ENCODE measurements at places on chromosomes 11 and 22.

DNA sequence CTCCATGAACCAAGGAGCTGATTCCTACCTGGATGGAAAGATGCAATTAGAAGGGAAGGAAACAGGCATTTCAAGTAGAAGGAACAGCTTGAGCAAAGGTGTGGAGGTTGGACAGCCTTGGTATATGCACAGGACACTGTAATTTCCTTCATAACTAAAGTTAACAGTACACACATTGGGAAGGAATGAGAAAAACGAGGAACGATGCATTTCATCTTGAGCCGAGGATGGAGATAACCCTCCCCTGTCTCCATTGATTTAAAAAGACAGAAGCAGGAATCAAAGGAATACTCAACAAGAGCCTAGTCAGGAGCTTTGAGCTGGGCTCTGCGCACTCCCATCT lies 2.3 kb upstream of the PRG2 start:
- no peak for DNase-seq

GRCh38 chr22:27274770-27275449 lies 526.6 kb downstream of the MN1 start:
- DNase-seq, result no peak

DNA sequence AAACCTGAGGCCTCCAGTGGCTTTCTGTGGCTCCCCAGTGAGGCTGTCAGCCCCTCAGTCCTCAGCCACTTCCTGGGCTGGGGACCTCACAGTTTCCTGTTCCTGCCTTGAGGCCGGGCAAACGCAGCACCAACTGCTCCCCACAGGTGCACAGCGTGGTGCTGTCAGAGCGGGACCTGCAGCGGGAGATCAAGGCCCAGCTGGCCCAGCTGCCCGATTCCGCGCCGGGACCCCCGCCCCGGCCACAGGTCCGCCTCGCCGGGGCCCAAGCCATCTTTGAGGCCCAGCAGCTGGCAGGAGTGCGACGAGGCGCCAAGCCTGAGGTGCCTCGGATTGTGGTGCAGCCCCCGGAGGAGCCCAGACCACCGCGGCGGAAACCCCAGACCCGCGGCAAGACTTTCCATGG lies 5.4 kb downstream of the TBC1D10C start:
- no peak for DNase-seq

- no peak for DNase-seq
Measured at GRCh38 chr11:76150141-76150540, 56.2 kb downstream of the WNT11 start.

- DNase-seq, result peak; percentile 10
Measured at GRCh38 chr11:125626288-125626950, 1.5 kb downstream of the CHEK1 start.

DNA sequence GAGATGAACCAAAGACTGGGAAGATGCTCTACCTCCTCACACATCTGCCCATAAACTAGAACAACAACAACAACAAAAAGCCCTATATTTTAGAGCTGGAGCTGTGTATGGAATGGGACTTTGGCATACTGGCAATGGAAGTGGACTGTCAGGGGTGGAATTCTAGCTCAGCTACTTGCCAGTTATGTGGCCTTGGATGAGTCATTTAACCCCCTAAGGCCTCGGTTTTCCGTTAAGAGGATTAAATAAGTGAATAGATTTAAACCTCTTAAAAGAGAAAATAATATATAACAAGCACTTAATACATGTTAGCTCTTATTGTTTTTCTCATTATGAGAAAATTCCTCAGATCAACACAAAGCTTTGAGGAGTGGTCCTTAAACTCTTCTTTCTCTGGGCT lies 195.0 kb downstream of the KIF18A start:
- DNase-seq, result no peak

DNA sequence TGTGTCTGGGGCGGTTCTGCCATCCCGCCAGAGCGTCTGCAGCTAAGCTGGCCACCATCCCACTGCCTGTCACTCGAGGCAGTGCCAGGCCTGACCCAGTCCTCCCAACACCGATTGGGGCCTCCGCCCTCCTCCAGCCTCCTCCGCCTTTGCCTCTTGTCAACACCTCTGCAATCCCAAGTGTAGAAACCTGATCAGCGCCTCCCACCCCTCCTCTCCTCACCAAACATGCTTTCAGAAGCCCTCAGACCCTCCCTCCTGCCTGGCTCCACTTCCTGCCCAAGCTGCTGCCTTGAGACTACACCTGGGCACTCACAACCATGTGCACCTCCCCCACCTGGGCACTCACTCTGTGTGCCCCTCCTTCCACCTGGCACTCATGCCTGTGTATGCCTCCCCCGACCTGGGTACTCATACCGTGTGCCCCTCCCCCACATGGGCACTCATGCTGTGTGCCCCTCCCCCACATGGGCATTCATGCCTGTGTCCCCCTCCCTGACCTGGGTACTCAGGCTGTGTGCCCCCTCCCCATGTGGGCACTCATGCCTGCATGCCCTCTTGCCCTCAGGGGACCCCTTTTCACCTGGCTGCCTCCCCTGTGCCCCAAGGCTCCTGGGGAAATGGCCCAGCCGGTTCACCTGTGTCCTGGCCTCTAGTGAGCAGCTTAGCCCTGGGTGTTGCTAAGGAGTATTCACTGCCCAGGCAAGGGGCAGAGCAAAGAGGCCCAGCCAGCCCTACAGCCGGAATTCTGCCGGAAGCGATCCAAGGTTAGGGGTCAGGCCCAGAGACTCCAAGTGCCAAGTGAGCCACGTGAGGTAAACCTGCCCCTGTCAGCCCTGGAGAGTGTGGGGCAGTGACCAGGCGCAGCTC lies 5.5 kb upstream of the IFITM10 start:
- no peak for DNase-seq

DNA sequence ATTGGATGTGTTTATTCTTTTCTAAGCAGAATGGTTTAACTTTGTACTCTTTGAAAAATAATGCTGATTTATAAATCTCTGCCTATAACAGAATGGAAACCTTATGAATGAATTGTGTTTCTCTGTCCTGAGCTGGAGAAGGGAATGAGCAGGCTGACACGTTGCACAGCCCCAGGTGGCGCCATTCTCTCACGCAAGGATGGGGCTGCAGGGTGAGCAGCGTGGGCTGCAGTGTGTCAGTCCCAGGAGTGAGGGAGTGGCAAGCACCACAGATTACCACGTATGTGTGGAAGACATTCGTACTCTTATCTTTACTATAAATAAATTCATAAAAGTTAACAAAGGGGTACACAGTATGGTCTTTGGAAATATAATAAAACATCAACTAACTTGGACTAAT lies 33.4 kb downstream of the FDX1 start:
- no peak for DNase-seq

DNA sequence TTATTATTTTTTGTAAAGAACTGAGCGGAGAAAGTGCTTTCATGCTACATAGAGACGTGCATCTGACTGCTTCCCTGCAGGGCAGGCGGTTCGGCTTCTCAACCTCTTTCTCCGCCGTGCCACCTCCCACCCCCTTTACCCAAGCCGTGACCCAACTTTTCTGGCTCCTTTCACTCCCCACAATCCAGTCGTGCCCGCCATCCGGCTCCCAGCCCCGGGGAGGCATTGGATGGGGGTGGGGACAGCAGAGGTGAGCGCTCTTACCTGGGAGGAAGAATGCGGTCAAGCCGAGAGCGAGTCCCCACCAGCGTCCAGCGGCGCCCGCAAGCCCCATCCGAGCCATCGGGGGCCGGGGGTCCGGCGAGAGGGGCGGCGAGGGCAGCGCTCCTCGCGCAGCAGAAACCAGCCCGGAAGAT lies 781 bp downstream of the NECTIN1 start:
- DNase-seq, result no peak

DNA sequence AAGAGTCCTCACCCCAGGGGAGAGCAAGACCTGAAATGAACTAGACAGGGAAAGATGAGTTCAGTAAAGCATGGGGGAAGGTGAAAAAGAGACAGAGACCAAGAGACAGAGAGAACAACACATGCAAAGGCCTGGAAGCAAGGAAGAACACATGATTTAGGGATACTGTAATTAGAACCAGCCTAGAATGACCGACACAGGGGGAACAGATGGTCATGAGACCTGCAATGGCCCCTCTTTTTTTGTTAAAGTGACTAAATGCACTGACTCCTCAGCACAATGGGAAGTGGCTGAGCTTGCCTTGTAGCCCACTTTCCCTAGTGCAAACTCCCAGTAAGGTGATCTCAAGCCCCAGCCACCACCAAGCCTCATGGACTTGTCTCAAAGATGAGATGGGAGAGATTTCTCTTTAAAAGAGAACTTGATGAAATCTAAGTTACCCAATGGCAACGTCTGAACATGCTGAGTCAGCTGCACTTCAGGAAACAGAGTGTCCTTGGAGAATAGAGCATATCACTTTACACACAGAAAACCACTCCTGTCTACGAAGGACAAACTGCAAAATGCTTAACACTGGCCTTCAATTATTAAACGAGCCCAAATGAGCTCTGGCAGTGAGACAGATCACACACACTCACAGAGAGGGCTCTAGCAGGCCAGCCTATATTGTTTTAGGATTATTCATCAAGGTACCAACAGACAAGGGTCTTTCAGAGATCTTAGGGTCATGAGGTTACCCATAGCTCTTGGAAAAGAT lies 91.0 kb downstream of the SERGEF start:
- no peak for DNase-seq

DNA sequence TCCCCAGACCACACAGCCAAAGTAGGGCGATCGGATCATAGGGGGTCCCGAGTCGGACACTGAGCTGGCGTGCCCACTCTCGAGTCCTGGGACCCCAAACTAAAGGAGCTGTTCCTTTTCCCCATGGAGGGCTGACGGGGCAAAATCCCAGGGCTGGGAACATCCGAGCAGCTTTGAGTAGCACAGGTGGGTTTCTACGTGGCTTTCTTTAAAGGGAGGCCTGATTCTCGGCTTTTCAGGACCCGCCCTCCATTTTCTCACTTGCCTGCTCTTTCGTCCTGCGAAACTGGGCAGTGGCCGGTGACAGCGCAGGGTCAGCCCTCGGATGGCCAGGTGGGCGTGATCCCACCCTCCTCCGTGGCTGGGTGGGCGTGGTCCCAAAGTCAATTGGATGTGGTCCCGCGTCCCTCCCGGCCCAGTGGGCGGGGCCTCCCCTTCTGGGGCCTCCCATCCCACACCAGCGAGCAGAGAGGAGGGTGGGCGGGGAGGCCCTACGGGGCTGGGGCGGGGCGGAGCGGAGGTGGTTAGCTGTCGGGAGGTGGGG lies 17.5 kb upstream of the TXNRD2 start:
- DNase-seq, result no peak
